ENCODE measurements at places on chromosomes 4 and X. TPM values are rescaled to one million over a fixed set of nuclear protein-coding genes. Genes with fewer than 3 reads are reported as not detected.

DNA sequence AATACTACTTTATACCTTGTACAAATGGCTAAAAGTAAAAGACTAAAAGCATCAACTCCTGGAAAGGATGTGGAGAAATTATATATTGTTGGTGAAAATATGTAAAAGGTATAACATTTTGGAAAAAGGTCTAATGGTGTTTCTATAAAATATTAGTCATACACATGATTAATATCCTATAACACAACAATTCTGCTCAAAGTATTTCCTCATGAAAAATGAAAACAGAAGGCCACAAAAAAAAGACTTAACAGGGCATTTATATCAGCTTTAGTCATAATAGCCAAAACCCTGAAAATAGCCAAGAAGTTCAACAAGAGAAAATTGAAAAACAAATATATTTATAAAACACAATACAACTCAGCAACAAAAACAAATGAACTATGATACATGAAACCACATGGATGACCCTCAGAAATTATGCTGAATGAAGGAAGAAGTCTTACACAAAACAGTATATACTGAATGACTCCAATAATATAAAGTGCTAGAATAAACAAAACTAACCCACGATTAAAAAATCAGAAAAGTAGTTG lies 38.8 kb downstream of the TBCK start:
- H3K4me1 ChIP-seq: peaks cover 4% of the 10 kb centered on the region
- no peaks in the 10 kb centered on the region for H3K27me3 ChIP-seq
- H3K27ac ChIP-seq: no peak overlapping the region
- H3K4me3 ChIP-seq: no peak overlapping the region

DNA sequence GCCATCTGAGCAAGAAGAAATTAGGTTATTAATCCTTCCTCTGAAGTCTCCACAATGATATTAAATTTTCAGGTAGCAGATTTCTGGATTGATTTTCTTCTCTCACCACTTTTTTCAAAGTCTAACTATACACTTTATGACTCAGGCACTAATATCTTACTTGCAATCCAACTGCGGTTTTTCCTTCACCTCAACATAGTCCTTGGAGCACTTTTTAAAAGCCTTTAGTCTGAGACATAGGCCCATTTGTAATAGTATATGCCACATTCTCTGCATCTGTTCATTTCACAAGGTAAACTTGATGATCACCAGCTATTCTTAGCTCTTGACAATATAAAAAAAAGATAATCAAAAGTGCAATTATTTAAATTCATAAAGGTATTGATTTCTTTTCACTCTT lies 55.9 kb upstream of the EDNRA start:
- no peaks in the 10 kb centered on the region for H3K27me3 ChIP-seq
- H3K4me3 ChIP-seq: no peak overlapping the region
- H3K4me1 ChIP-seq: no peaks in the 10 kb centered on the region
- no peak for DNase-seq

- H3K27ac ChIP-seq: peak overlapping the region; percentile 86
- no peaks in the 10 kb centered on the region for H3K36me3 ChIP-seq
- no peaks in the 10 kb centered on the region for H3K27me3 ChIP-seq
- H3K4me3 ChIP-seq: peak overlapping the region; percentile 81
- H3K4me1 ChIP-seq: peaks cover 27% of the 10 kb centered on the region
- DNase-seq: peak; percentile 66
These were observed 126.0 kb upstream of the ENPP6 start for GRCh38 chr4:184343502-184344177.

DNA sequence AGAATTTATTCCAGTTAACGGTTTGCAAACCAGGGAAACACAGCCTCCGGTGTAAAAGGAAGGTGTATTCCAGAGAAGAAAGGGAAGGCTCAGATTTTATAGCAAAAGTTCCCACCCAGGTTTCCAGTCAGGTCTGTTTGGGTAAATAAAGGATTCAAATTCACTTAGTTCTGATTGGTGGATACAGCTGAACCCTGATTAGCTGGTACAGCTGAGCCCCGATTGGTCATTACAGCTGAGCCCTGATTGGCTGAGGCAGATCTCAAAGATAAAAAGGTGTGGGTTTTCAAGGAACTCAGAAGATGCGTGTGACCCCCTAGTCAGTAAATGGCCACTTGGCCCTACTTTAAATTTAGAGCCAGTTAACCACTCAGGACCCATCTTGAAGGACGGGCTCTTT lies 6.6 kb downstream of the CLRN2 start:
- H3K4me1 ChIP-seq: no peaks in the 10 kb centered on the region
- peaks cover 26% of the 10 kb centered on the region for H3K27me3 ChIP-seq
- H3K4me3 ChIP-seq: no peak overlapping the region

Gene KLHL4
- not detected for total RNA-seq

Gene NALF2
- not detected for total RNA-seq
